ENCODE measurements at places on chromosomes 2 and 18. TPM values are rescaled to one million over a fixed set of nuclear protein-coding genes. Genes with fewer than 3 reads are reported as not detected.
A peak's percentile ranks its signal among the peaks of the same experiment; 100 is the strongest.

DNA sequence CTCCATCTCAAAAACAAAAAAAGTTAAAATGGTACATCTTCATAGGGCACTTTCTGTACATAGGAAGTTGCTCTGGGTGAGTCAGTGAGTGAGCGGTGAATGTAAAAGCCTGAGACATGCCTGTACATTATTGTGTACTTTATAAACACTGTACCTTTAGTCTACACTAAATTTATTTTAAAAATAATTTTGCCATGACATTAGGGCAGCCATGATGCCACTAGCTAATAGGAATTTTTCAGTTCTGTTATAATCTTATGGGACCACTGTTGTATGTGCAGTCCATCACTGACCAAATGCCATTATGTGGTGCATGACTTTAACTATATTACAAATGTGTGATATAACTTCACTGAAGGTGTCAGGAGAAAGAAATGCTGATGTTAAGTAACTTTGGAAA is 11.0 kb upstream of the TXNDC2 start:
- no peak for DNase-seq

DNA sequence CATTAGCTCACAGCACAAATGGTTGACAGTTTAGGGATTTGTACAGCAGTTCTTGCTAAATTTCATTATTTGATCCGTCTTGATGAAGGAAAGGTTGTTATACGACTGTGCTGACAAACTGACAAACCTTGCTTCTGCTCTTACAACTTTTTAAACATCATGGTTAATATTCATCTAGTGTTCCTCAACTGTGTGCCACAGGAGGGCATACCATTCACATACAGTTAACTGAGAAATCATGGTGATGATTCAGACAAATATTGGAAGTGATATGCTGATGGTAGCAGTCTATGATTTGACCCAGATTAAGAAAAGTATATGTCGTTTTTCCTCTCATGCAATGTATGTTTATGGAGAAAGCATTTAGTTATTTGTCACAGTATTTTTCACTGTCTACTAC is 129.8 kb upstream of the FSIP2 start:
- peak; percentile 0 for DNase-seq

Gene SFT2D3
- 9.4 TPM for total RNA-seq

DNA sequence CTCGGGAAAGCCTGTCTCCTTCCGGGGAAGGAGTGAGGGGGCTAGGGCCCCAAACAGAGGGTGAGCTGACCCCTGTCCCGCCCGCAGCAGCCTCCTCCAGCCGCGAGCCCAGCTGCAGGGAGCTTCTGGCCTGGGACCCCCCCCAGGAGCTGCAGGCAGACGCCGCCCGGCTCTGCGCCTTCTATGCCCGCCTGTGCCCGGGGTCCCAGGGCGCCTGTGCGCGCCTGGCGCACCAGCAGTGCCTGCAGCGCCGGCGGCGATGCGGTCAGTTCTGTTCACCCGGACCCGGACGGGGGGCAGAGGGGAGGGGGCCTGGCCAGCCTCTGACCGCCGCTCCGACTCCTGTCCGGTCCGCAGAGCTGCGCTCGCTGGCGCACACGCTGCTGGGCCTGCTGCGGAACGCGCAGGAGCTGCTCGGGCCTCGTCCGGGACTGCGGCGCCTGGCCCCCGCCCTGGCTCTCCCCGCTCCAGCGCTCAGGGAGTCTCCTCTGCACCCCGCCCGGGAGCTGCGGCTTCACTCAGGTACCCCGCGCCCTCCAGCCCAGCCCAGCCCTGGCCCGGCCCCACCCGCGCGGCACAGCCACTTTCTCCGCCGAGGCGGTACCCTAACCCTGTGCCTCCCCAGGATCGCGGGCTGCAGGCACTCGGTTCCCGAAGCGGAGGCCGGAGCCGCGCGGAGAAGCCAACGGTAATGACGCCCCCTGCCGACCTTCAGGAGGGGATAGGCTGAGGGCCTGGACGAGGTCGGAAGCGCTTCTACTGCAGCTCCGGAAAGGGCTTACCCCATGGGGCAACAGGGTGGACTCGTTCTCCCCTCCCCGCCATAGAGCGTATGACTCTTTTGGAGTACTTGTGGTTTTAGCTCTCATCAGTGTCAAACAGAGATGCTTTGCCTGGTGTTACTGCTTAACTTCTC is 2.0 kb upstream of the CHRND start:
- DNase-seq, result peak; percentile 57

GRCh38 chr2:219116776-219117646 is 43.6 kb downstream of the NHEJ1 start:
- DNase-seq, result no peak

Gene TXNL1
- 39.7 TPM for total RNA-seq

DNA sequence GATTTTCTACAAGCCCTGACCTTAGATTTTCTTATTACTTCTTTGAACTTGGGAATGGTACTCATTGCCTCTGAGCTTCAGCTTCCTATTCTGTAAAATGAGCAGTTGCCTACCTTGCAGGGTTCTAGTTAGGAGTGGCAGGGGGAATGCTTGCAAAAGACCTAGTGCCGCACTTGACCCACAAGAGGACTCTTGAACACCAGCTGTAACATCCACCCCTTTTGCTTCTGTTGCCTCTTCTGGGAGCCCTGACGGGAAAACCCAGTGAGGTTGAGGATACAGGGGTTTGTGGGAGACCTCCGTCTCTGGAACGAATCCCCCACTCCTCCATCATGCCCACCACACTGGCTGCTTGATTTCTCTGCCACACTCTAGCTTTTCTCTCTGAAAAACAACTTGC is 27.1 kb upstream of the LBH start:
- no peak for DNase-seq

Gene GKN1
- total RNA-seq, result not detected

Gene POTEI
- total RNA-seq, result 0.44 TPM

Gene PSMA8
- total RNA-seq, result 0.37 TPM

- DNase-seq, result no peak
These were observed 21.6 kb downstream of the ASB1 start for GRCh38 chr2:238448031-238448955.

DNA sequence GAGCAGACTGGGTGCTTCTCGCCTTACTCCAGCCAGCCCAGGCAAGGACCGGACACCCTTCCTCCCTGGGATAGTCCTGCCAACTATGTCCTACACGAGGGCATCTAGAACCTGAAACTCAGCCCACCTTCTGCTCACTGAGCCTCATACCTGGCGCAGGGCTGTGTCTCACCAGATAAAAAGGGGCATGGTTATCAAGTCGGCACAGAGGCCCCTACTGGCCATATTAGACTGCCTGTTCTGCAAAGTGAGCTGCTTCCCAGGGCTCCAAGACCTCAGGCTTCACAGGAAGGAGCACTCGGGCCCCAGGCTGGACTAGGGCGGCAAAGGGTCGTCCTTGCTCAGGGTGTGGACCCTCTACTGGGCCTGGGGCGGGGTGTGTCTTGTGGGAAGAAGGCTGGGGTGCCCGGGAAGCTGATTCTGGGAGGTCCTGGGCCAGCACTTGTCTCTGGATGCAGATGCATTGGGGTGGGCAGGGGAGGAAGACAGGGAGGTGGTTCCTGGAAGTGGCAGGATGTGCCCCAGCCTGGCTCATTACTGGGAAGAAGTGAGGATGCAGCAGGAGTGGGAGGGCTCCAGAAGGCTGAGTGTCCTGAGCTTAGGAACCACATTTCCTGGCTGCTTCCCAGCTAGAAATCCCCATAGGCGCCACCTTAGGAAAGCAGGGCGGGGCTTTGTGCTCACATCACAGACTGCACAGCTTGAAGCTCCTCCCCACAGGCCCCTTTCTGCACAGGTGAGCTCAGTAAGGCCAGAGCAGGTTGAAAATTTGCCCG is 19.6 kb downstream of the EHD3 start:
- peak; percentile 68 for DNase-seq

- DNase-seq, result no peak
These were observed 16.0 kb upstream of the ASXL2 start for GRCh38 chr2:25894135-25894830.

Gene SLC38A11
- total RNA-seq, result not detected

Gene ALPI
- not detected for total RNA-seq

Data from OCI-LY7 (cell line).